ENCODE measurements at places on chromosomes 5 and 9.
A peak's percentile ranks its signal among the peaks of the same experiment; 100 is the strongest.

DNA sequence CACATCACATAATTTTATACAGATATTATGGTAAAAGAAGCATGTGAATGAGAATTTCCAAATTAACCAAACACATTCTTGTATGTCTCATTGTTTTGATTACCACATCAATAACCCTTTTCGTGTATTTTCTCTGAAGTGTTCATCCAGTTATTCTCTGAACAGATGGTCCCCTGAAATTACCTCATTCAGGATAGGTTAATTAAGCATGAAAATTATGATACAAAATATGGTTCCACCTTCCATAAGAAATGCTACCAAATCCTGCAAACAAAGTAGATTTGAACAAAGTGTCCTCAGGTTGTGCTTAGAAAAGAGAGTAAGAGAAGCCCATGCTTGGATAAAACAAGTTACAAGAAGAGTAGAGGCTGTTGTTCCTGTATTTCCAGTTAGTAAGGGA is 83.1 kb upstream of the LMNB1 start:
- no peak for DNase-seq

DNA sequence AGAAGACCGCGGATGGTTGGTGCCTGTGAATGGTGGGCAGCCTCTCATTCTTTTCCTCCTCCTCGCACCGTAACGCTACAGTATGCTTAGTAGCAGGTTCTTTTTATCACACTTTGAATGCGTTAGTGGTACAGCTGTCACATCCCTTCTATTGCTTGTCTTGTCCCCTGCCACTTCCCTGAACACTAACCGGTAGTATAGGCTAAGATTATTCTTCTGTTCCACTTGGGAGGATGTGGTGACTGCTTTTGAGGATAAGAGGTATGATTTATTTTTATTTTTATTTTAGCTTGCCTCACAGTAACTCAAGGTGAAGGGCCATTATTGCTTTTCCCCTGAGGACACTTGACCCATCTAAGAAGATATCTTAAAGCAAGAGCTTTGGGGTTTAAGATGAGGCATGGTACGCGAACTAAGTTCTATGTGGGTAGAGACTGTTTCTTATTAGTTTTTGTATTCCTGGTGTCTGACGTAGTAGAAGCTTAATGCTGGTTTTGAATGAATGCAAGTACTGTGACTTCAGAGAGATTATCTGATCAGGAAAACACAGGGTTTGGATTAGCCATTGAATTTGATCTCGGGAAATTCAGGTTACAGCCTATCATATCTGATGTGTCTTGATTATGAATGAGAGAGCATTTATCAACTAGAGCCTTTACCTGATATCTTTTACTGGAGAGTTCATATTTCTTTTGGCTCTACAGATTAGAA is 951 bp downstream of the UNC13B start:
- peak; percentile 41 for DNase-seq

DNA sequence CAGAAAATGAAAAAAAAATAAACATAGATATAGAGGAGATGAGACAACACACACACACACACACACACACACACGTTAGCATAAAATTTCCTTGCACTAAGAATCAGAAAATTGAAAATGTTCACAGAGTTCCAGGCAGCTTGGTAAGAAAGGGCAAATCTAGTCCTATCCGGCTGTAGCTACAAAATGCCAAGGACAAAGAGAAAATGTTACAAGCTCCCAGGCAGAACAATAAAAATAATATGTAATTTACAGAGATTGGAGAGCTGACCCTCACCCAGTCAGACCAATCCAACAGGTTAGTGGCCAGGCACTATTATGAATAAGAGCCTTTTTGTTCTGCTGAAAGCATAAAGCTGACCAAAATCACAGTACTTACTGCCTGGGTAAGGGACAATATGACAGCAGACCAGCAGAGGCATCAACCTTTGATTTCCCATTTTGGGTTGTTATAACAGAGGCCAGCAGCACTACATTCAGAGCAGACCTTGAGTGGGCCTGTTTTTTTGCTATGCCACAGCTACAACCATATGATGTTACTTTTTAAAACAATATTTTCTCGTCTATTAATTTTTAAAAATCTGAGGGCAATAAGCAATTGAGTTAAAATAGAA is 892.6 kb downstream of the TAF11L14 start:
- no peak for DNase-seq

GRCh38 chr5:93477816-93478215 is 103.2 kb downstream of the NR2F1-AS1 start:
- DNase-seq: no peak

DNA sequence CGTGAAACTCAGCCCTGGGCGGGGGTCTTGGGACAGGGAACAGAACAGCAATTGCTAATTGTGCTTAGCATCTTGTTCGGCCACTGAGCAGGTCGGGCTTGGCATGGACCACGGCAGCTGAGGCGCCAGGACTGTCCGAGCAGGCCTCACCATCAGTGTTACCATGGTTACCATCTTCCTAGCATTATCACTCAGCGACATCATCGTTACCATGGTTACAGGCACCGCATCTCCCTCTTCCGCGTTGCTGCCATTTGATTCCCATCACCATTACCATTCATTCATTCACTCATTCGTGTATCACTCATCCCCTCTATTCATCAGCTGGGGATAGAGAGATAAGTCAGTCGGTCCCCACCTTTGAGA is 81.0 kb upstream of the ZBTB43 start:
- peak; percentile 28 for DNase-seq

DNA sequence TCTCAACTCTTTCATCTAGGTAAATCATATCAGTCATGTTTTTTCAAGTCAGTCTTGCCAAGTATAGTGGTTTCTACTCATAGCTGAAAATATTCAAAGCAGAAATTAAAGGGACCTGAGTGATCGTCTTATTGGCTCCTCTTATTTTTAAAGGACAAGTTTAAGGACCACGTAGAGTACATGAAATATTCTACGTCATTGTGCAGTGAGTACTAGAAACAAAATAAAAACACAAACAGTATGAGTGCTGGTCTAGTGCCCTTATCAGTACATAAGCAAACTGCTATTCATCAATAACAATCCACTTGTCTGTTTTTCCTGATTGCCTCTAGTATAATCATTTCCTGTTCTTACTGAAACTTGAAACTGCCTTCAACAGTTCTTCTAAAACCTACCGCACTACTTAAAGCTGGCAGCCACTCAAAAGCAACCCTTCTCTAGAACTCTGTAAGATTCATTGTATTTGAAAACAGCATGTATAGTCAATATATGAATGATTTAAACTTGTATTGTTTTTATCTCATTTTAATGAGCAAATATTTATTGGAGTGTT is 853.7 kb downstream of the TAF11L14 start:
- DNase-seq: no peak
